ENCODE measurements at places on chromosomes 3 and 15. TPM values are rescaled to one million over a fixed set of nuclear protein-coding genes. Genes with fewer than 3 reads are reported as not detected.

Gene CHMP2B
- total RNA-seq = 23.9 TPM

Gene DAPK2
- 2.4 TPM for total RNA-seq

Gene KNG1
- not detected for total RNA-seq

Gene CLDN18
- total RNA-seq = not detected

Gene FBXW12
- not detected for total RNA-seq

Gene A4GNT
- total RNA-seq = not detected

Gene CNTN4
- not detected for total RNA-seq

Gene ECE2
- total RNA-seq = not detected

Gene RASGRP1
- total RNA-seq = 0.12 TPM

Gene CHDH
- total RNA-seq = under 0.01 TPM

Gene AGTR1
- total RNA-seq = 0.40 TPM

Gene XPC
- total RNA-seq = 41.4 TPM

Gene LYZL4
- total RNA-seq = not detected

Gene MORC1
- total RNA-seq = not detected

Gene GOLGA6L4
- 1.4 TPM for total RNA-seq

Gene GHSR
- not detected for total RNA-seq

Gene CMSS1
- total RNA-seq = 11.4 TPM

Gene MLF1
- total RNA-seq = 6.7 TPM

Gene XIRP1
- total RNA-seq = not detected

Gene AADACL2
- not detected for total RNA-seq

Gene ST3GAL6
- total RNA-seq = 4.9 TPM

Gene POC1A
- total RNA-seq = 7.8 TPM

Gene PEX5L
- total RNA-seq = not detected

Gene GALNT15
- 11.5 TPM for total RNA-seq

Gene HTR3E
- not detected for total RNA-seq

Gene NEO1
- 27.0 TPM for total RNA-seq

Gene GABRB3
- 1.1 TPM for total RNA-seq

Gene ATP13A4
- total RNA-seq = 0.31 TPM
